Fibroblast of villous mesenchyme (primary cell): ENCODE measurements at places on chromosomes 7 and 10.

DNA sequence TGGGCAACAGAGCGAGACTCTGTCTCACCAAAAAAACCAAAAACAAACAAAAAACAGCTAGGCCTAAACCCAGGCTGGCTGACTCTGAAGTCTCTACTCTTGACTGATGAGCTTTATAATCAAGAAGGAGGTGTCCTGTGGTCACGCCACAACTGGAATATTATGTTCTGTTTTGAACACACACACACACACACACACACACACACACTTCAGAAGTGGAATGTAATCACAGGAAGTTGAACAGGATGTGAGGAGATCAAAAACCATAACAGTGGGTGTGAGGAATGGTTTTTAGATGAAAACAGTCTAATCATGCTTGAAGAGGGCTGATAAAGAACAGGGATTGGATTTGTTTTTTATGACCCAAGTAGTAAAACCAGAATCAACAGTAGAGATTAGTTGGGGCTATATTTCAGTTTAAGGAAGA is 51.1 kb upstream of the IL6 start:
- DNase-seq = peak; percentile 96

DNA sequence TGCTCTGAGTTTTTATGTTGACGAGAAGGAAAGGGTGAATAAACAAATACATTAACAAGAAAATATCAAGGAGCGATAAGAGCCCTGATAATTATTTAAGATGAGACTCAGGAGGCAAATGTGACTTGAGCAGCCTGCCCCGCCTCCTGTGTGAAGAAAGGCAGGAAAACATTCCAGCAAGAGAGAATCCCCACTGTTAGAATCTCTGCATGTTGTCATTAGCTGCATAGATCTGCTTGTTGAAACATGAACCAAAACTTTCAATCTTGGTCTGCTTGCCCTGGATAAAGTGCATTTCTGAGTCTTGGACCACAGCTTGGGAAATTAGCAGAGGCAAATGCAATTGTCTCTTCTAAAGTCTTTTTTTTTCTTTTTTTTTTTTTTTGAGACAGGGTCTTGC is 120.0 kb downstream of the DPP6 start:
- DNase-seq = no peak

- no peak for DNase-seq
Measured at GRCh38 chr7:138949421-138950088, 31.6 kb downstream of the KIAA1549 start.

GRCh38 chr7:8175929-8176369 is 86.0 kb downstream of the ICA1 start:
- DNase-seq = no peak

DNA sequence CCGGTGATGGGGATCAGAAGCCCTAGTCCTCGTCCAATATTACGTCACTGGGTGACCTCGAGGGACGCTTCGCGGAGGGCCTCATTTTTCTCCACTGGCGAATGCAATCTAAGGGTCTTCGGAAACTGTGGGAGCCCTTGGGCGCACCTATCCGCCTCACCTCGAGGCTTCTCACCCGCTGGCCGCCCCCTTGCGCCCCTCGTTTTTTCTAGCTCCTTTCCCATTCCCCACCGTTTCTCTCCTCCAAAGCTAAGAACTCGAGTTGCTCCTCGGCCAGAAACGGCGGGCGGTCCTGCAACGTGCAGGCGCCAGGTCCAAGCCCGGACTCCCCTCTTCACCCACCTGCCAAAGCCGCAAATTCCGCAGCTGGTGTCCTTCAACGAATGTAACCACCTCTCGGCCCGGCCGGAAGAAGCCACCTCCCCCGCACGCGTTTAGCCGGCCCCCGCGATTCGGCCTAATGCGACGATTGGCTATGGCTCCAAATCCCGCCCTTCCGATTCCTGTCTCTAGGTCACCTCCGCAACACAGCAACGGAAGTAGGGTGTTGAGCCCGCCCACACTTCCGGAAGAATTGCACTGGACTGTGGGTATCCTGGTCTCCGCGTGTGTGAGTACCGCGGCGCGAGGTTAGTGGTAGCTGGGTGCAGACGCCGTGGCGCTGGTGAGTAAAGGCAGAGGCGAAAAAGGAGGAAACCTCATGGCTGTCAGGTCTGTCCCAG is at the start of the genes ATP5MK and PDCD11:
TSS of gene ATP5MK (minus strand) at position 409 of the 722 bp plus-strand sequence. CDS start 4,018 bp downstream, outside the sequence.
TSS of gene PDCD11 (plus strand) at position 560 of the 722 bp plus-strand sequence. CDS start 1,801 bp downstream, outside the sequence.
- peak; percentile 98 for DNase-seq

- no peak for DNase-seq
Measured at GRCh38 chr10:110221044-110221720, 13.8 kb downstream of the MXI1 start.

GRCh38 chr7:29988424-29989256 is 961 bp downstream of the SCRN1 start:
- peak; percentile 75 for DNase-seq

DNA sequence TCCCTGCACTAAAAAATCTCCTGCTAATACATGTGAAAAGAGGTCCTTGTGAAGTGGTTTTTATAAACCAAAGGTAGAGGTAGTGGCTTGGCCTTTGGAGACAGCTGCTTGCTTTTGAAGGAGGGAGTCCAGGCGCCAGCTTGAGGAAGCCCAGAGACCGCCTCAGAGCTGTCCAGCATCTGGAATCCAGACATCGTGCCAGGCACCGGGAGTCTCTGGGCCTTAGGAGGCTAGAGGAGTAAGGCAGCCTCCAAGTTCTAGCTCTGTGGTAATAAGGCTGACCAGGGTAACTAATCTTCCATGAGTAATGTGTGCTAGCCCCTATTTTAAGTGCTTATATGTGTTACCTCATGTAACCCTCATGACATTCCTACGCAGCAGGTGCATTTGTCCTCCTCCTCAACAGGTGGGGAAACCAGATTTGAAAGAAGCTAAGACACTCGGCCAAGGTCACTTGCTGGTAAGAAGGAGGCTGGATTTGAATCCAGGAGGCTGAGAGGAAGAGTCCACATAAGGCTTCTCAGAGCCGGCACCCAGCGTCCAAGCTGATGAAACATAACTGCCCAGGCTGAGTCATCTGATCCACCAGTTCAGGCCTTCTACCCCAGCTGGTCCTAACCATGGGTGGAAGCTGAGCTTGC is 26.1 kb downstream of the PRLHR start:
- peak; percentile 30 for DNase-seq

GRCh38 chr7:154905146-154905545 is 97.8 kb downstream of the PAXIP1 start:
- no peak for DNase-seq

DNA sequence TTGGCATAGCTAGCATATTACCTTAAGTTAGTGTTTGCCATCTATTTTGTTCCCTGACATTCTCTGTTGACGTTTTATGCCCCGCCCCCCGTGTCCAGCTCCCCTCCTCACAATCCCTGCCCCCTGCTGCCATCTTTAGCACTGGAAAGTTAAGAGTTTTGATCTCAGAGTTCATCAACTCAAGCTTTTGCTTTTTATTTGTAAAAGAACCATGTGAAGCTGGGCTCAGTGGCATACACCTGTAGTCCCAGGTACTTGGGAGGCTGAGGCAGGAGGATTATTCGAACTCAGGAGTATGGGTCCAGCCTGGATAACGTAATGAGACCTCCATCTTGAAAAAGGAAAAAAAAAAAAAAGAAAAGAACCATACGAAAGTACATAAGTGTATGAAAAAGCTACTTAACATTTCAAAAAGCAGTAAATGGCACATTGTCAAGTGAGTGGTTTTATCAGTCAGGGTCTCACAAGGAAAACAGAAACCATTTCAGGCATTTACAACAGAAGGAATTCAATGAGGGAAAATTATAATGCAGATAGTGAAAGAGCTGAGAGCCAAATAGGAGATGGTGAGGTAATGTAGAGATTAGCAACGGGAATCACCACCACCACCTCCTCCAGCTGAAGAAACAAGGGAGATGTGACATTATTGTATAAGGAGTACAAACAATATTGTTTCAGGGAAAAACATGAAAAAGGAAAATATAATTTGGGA is 64.9 kb downstream of the MCU start:
- peak; percentile 6 for DNase-seq

- no peak for DNase-seq
Measured at GRCh38 chr10:103724771-103725170, 130.6 kb downstream of the SH3PXD2A start.

DNA sequence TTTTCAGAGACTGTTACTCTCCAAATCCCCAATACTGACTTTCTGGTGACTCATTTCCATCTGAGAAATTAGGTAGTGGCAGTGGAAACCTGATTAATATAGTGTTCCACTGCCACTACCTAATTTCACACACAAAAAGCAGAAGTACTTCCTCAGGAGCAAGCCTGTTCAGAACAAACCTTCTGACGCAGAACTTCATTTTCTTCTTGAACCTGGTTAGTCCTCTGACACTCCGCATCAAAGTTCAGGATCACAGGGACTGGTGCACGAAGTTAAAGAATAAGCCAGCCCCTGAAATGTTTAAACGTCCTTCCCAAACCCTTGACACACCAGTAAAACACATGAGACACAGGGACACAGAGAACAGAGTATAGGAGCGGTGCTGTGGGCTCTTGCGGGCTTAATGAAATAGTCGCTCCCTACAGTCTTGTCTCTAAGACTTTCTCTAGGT is 4.4 kb downstream of the WDR91 start:
- no peak for DNase-seq

DNA sequence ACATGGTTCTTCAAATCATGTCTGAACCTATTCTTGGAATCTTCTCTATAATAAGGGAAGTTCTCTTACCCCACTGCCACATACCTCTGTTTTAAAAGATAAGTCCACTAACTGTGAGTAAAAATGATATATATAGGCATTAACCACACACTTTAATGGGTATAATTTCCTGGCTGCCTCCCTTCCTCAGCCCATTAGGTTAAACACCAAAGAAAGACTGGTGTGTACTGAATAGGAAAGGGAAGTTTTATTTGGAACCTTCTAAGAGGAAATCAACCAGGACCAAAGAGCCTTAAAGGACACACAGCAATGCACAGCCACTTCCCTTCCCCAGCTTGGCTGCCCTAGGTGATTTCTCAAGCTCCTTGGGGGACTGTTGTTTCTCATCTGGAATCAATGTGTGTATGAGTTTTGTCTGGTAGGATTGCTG is 5.0 kb upstream of the WBP1L start:
- no peak for DNase-seq

GRCh38 chr10:84846658-84847316 is 518.4 kb downstream of the CCSER2 start:
- no peak for DNase-seq

DNA sequence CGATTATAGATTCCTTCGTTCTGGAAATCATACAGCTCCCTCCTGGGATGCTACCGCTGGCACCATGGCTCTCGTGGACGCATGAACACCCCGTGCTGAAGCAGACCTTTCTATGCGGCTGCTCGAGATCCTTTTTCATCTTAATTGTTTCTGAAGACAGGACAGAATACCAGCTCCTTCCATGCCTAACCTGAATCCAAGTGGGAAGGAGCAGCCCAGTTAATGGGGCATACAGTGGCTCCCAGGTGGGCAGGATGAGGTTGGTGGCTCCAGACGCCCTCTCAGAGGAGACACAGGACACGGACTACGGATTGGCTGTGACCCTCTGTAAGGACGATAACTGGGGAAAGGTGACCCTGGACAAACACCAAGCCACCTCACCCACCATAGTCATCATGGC is 18.4 kb upstream of the LOXL4 start:
- no peak for DNase-seq

DNA sequence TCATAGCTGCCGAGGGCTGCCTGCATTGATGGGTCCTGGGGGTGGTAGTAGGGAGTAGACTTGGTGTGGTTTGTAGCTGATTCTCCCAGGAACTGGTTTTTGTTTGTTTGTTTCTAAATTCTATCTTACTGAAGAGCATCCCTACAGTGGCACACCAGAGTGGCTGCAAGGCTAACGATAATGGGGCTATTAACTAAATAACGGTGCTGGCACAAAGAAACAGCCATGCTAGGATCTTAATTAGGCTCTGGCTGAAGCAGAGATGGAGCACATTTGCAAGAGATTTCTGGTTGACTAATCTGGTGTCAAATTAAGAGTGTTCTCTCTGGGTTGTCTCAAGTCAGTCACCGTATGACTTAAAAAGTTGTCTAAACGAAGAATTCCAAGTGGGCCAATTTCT is 590.0 kb downstream of the NRG3 start:
- no peak for DNase-seq

- no peak for DNase-seq
Measured at GRCh38 chr10:124696446-124697392, 47.5 kb downstream of the FAM53B start.

GRCh38 chr7:129376076-129376777 is 58.0 kb upstream of the STRIP2 start:
- peak; percentile 32 for DNase-seq
